GM04503 (cell line): ENCODE measurements at places on chromosomes 5 and 9.

- no peak for DNase-seq
Observed at GRCh38 chr5:107368615-107369014, 302.1 kb downstream of the EFNA5 start.

DNA sequence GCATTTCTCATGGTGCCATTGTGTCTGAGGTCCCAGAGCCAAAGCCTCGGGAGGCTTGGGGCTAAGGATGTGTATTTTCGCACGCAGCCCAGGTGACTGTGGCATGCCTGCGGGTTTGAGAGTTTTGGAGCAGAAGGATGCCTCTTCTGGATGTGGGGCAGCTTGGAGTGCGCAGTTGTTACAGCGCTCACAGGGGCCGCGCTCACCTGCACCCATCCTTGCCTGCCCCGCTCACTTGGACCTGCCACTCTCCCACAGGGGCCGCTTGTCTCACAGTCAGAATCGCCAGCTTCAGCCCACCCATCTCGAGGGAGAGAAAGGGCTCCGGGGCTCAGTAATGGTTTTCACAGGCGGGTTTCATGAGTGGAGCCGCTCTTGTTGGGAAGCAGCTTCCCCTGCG, 132.9 kb downstream of the MVB12B start:
- DNase-seq: no peak

GRCh38 chr5:90368454-90369246, 40.9 kb downstream of the CETN3 start:
- no peak for DNase-seq

- DNase-seq: no peak
Observed at GRCh38 chr9:111598733-111599091, 735 bp downstream of the PTGR1 start.

GRCh38 chr9:70127540-70128416, 84.1 kb downstream of the MAMDC2 start:
- DNase-seq: no peak

DNA sequence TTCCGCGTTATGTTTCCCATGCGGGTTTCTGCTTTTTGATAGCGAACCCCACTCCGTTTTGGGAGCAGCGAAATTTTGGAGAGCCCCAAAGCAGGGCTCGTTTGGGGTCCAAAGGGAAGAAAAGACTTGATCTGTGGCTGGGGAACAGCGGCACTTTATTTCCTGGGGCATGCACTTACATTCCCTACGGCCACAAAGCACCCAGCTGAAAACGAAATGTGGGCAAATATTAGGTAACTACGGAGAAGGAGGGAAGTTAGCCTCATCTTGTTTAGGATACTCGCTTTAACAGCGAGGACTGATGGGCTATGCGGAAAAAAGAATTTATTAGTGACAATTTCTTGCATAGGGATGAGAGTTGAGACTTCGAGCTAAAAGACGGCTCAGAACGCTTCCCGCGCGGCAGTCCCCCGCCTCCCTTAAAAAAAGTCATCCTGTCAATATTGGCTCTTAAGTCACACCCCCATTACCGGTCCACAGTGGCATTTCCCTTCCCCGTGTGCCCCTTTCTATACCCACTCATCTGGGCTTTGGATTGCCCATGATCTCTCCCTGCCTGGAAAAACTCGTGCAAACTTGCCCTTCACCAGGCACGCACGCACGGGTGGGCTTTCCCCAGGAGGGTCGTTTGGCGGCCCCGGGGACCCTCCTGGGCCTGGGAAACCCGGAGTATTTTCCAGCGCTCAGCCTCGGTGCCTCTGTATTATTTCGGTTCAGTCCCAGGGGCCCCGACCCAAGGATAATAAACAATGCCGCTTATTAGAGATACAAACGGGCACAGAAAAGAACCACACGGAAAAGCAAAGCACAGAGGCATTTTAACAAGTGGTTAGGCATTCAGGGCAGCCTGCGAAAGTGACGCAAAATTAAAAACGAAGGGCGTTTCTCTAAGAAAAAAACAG, 35.8 kb upstream of the NFIB start:
- no peak for DNase-seq

DNA sequence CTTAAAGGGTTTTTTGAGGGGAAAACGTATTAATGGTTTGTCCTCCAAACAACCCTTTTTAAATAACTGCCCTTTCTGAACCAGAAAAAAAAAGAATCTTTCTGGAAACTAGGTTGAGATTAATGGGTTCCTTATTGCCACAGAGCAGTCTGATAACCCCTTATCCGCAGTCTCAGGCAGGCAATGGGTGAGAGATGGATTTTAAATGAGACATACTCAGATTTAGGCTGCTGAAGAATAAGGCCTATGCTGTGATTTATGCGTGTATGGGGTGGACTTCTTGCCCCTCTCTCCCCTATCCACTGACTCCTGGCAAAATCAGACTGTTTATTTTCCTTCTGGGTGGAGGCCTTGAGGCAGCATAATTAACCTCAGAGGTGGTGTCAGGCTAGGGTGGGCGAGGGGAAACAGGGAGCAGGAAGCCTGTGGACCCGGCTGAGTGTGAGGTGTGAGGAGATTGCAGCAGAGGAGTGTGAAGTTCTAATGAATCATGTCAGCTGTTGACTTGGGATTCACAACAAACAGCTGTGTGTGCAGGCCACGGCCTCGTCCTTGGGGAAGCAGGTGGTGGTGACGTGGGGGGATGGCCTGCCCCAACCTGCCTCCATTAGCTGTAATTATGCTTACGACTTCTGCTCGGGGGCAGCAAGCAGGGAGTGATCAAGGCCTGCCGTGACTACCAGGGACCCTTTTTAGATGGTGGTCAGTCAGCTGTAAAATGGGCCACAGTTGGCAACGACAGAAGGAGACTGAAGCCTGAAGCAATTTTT, 196.4 kb downstream of the SEMA6A start:
- no peak for DNase-seq

DNA sequence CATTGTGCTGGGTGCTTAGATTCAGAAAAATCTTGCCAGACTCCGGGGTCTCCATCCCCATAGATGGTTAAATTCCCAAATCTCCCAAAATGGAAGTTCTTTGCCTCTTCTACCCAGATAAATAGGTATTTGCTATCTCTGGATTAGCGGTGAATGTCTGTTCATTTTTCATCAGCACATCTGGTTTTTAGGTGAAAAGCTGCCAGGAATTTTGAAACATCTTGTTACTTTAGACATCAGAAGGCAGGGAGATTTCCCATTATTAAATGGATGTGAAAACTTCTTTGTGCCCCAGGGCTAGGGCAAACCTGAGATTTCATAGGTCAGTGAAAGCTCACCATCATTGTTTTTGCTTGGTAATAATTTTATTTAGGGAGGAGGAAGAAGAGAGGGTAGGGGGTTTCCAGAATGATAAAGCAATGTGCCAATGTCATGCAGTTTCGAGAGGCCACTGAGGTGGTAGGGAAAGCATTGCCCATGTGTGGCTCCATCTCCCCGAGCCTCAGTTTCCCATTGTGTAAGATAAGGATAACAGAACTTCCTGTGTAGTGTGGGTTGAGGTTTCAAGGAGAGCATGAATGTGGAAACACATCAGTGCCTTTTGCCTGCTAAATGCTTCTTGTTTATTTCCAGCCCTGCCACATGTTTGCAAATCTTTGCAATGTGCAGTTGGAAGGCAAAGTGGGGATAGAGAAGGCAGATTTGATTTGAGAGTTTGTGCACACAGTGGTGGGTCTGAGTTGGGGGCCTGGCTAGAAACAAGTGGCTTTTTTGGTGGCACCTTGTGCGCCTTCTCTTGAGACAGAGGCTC, 147.2 kb upstream of the KLF4 start:
- DNase-seq: no peak

GRCh38 chr5:154384480-154385235, 61.1 kb upstream of the SAP30L start:
- no peak for DNase-seq

DNA sequence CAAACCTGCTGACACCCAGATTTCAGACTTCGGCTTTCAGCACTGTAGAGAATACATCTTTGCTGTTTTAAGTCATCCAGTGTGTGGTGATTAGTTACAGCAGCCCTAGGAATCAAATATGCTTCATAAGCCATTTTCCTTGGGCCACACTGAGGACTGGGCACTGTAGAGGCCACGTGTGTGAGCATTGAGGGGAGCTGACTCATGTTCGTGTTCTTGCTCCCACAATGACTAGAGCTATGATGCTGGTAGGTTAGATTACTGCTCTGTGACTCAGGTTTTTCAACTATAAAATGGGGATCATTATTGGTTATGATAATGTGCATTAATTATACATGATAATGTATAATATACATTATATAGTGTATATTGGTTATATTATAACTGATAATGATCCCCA, 96.5 kb upstream of the PALM2AKAP2 start:
- no peak for DNase-seq

- no peak for DNase-seq
Observed at GRCh38 chr9:7983490-7983889, 183.9 kb upstream of the DMAC1 start.

DNA sequence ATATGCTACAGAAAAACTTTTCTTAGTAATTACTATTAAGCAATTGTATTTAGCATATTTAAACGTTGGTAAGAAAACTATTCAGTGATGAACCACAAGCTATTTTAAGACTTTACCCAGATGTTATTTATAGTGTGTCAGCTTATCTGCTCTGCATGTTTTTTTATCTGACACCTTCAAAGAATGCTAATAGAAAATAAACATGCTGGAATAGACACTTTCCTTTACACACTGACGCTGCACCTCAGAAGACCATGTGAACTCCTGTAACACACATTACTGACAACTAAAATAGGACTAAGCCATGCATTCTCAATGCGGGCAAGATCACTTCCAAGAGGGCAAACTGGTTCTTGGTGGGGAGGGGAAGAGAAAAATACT, 38.3 kb downstream of the FNIP1 start:
- no peak for DNase-seq

DNA sequence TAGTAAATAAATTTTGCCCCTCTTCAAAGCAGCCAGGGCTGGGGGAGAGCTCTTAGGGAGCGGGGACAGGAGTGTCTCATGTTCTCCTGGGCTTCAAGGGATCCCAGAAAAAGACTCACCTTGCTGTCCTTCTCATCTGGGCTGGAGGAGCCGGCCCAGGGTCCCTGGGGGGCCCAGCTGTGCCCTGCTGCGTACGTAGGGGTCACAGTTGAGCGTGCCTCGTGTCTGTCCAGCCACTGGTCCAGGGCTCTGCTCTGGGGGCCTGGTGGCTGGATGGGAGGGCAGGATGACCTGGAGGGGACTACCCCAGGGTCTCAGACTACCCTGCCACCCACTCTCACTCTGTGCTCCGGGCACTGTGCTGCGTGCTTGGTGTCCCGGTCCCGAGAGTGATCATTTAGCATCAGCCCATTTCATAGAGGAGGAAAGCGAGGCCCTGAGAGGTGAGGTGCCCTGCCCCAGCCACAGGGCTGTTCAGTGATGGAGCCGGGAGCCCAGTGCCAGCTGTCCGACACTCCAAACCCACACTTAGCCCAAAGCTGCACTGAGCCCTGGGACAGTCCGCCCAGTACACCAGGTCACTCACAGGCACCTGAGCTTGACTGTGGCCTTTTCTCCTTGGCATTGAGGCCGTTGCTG, 26.2 kb upstream of the TDRD7 start:
- DNase-seq: no peak

GRCh38 chr5:178279723-178280438, 47.3 kb upstream of the PHYKPL start:
- DNase-seq: no peak

- DNase-seq: no peak
Observed at GRCh38 chr5:35324679-35325078, 94.4 kb upstream of the PRLR start.

DNA sequence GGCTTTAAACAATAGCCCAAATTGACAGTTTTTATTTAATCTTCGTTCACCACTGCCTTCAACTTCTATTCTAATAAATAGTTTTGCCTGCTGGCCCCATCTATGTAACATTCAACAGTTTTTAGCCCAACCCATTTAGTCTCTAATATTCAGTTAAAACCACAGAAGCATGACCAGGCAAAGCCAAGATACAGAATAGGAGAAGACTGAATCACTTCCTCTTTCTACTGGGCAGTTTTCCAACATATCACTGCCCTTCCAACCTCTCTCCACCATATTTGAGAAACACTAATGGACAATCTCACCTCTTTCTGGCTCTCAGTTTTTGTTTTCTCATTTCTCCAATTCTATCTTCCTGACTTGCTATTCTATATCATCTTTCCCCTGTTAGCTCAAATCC, 352.9 kb downstream of the DNAH5 start:
- DNase-seq: peak; percentile 71

GRCh38 chr5:21823588-21823987, 1029.6 kb downstream of the CDH12 start:
- no peak for DNase-seq

GRCh38 chr9:13804532-13804931, 509.4 kb downstream of the NFIB start:
- DNase-seq: no peak

DNA sequence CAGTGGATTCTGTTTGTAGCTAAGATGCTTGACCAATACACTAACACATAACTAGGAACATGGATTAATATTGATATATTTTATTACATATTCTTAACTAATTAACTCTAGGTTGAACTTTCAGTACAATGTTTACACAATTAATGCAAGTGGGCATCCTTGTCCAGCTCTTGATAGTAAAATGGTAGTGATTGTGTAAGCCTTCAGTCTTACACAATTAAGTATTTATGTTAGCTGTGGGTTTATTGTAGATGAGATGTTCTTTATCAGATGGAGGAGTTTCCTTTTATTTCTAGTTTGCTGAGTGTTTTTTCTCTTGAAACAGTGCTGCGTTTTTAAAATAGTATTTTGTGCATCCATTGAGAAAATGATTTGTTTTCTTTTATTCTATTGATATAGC, 1210.8 kb downstream of the CDH12 start:
- DNase-seq: no peak

GRCh38 chr5:119287547-119288111, 68.2 kb upstream of the TNFAIP8 start:
- DNase-seq: no peak

GRCh38 chr5:10702040-10702629, 58.9 kb downstream of the DAP start:
- peak; percentile 53 for DNase-seq

GRCh38 chr5:106699198-106699597, 971.5 kb downstream of the EFNA5 start:
- DNase-seq: no peak

DNA sequence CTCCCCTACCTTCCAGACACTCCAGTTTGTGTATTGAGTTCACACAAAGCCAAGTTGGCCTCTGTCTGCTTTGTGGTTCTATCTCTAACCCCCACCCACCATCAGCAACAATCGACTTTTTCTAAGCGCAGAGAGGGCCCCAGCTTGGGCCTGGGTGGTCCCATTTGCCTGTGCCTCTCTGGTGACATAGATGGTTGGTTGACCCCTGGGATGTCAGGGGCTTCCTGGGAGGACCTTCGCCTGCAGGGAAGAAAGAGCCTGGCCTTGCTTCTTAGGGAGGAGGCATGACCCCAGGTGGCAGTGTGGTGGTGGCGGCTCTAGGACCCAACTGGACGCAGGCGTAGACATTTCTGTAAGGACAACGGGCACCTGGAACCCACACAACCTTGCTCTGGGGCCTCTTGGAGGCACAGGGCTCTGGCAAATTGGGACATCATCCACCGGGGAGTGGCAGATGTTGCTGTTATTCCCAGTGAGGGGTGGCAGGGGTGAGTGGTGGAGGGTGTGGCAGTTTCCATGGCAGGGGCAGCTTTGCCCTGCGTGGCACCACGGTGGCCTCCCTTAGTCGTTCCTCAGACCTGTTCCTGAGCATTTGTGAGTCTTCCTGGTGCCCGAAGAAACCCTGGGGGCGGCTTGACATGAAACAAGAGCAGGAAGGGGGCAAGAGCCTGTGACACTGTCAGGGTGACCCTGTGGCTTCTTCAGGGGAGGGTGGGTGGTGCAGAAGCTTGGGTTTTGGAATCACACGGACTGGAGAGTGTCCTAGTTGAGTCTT, 171.0 kb upstream of the IER5L start:
- DNase-seq: no peak
